ENCODE measurements at places on chromosomes 5 and 9. TPM values are rescaled to one million over a fixed set of nuclear protein-coding genes. Genes with fewer than 3 reads are reported as not detected.

- no peak for DNase-seq
These were observed 428 bp downstream of the EFNA5 start for GRCh38 chr5:107670087-107670931.

DNA sequence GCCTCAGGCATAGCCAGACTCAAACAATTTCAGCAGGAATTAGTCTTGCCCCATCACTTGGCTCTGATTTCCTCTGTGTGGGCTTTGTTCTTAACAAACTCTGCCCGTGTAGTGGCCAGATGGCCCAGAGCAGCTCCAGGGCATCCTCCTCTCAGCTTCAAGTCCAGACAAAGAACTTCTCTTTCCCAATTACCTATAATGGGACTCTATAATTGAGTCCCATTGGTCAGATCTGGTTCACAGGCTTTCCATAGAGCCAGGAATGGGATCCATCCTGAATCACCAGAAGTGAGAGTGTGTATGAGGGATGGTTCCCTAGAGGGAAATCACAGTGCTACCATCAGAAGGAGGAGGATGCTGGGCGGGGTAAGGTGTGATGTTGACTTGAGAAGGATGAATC, 515.8 kb downstream of the KIF4B start:
- DNase-seq: no peak

GRCh38 chr9:138099803-138100598, 222.4 kb downstream of the CACNA1B start:
- DNase-seq: no peak

DNA sequence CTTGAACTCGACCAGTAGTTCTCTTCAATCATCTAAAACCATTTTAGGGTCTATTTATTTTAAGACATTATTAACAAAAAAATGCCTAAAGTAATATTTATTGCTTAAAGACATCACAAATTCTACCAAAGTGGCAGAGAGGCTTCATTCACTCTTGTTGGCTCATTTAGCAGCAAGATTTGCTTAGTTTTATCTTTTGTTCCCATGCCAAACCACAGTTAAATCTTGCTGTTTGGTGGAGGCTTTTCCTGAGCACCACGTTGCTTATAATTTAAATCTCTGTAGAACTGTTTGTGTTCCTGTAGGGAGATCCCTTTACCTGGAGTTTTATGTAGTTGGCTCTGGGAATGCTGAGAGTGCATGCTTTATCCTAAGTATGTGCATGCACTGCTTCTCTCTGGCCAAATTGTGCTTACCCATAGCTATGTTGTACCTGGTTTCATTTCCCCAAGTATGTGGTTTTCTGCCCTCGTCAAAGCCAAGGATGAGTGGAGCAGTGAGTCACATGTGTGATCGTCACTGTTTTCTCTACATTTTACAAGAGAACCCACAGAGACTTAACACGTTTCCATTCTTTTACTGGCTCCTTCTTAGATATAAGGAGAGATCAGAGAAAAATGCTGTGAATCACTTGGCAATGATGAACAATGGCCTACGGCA, 42.1 kb upstream of the MAST4 start:
- no peak for DNase-seq

- peak; percentile 70 for DNase-seq
These were observed 6.8 kb upstream of the NEURL1B start for GRCh38 chr5:172634106-172634899.

- DNase-seq: no peak
These were observed 20.8 kb downstream of the TJP2 start for GRCh38 chr9:69194702-69195418.

DNA sequence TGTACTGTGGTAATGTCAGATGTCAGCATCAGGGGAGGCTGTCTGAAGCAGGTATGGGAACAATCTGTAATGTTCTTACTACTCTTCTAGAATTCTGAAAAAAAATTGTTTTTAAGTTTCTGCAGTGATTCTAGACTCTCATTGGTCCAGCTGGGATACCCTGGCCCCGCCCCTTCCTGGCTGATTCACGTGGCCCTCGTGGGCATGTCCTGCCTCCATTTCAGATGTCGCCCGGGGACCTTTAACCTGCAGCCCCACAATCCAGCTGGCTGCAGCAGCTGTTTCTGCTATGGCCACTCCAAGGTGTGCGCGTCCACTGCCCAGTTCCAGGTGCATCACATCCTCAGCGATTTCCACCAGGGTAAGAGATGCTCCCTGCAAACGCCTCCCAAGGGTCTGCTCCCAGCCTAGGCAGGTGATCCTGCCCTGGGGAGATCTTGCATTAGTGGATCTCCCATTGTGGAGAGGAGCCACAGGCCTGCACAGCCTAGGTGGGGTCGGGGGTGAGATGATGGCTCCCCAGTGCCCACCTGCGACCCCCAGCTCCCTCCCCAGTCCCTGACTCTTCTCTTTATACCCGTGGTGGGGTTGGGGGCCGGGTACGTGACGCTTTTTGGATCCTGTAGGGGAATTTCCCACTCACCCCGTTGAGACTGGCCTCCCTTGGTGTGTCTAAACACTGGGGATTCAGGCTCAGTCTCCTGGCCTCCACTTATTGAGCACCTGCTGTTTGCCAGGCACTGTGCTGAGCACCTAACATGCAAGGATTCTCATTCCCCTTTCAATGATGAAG, 36.5 kb downstream of the LAMC3 start:
- no peak for DNase-seq

- DNase-seq: no peak
These were observed 599.3 kb upstream of the TLE4 start for GRCh38 chr9:78972303-78972999.

GRCh38 chr9:1292384-1292783, 242.2 kb downstream of the DMRT2 start:
- DNase-seq: no peak

DNA sequence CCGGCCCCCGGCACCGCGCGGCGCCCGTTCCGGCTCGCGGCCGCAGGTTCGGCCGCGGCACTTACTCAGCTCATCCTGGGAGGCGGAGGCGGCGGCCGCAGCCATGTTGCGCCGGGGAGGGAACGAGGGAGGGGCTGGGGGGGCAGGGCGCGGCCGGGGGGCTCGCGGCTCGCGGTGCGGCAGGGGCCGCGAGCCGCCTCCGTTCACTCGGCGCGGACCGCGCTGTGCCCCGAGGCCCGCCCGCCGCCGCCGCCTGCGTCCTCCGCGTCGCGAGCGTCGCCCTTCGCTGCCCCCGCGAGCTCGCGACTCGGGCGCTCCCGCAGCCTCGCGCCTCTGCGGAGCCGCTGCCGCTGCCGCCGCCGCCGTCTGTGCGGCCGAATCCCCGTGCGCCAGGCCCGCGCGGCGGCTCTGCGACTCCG, 735 bp downstream of the ECPAS start:
- no peak for DNase-seq

DNA sequence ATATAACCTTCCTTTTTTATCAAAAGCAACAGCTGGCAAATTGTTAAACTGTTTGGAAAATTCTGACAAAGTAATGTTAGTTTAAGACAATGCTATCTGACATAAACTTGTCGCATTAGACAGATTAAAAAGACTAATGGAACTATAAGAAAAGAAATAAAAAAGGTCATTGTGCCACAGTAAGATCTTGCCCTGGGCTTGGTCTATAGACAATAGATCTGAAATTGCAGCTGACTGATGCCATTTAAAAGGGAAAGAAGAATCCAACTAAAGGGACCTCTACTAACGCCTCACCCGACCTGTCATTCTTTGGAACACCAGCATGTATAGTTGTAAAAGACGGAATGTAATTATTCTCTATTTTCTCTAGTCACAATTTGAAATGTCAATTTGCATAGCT, 644.4 kb upstream of the GRAMD2B start:
- no peak for DNase-seq

GRCh38 chr5:179797741-179798140, 4.0 kb downstream of the LTC4S start:
- DNase-seq: no peak

GRCh38 chr9:129258124-129258822, 80.2 kb upstream of the IER5L start:
- DNase-seq: peak; percentile 94

GRCh38 chr9:18976221-18976708, 56.7 kb downstream of the SAXO1 start:
- no peak for DNase-seq

DNA sequence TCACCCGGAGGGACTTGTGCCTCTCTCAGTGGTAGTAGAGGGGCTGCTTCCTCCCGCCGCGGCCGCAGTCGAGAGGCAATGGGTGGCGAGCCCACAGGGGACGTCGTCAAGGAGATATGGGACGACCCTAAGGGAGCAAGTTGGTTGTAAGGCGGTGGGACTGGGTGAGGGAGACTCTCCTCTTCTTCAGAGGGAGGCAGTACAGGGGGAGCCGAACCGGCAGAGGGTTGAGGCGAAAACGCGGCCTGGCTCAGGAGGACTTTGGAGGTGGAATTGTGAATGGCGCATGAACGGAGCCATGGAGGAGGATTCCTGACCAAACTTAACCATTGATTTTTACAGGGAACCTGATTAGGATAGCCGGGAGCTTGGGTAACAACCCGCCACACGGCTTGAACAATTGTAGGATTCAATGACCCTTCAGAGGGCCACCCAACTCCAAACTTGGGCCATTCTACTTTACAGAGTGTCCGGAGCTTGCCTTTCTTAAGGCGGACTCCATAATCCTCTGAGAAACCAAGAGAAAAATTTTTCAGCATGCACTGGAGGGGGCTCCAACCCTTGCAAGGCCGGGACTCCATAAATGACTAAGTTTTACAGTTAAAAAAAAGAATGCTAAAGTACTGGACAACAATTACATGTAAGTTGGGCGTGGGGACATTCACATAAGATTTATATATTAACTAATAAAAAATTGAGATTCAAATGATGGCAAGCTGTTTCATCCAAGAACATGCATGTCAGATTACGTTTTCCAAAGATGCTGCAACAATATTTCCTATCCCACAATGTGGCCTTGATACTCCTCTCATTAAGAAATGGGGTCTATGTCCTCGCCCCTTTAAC, 19.4 kb upstream of the RHOBTB3 start:
- no peak for DNase-seq

- no peak for DNase-seq
These were observed 35.2 kb upstream of the CAST start for GRCh38 chr5:96626956-96627355.

DNA sequence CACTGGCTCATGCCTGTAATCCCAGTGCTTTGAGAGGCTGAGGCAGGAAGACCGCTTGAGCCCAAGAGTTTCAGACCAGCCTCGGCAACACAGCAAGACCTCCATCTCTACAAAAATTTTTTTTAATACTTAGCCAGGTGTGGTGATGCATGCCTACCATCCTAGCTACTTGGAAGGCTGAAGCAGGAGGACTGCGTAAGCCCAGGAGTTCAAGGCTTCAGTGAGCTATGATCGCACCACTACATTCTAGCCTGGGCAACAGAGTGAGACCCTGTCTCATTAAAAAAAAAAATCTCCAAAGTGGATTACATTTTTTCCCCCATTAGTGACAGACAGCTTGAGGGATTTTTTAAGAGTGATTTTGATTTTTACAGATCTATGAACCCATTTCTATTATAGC, 230.8 kb downstream of the BNC2 start:
- DNase-seq: no peak

DNA sequence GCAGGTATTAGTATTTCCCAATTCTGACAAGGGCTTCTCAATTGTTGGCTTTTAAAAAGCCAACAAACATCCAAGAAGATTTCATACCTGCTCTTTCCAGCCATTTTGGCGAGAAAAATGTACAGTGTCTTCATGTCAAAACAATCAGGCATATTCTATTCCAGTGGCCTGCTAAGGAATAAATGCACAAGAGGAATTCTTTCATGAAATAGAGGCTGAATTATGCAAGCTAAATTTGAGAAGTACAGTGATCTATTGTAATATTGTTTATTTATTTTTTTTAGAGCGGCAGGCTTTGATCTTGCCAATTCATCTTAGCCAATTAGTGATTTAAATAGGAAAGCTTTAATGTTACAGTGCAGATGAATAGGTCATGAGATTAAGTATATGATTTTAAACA, 49.3 kb downstream of the NLN start:
- no peak for DNase-seq

- DNase-seq: no peak
These were observed 9.6 kb downstream of the DNLZ start for GRCh38 chr9:136353757-136354488.

- DNase-seq: no peak
These were observed 56.1 kb downstream of the CFAP90 start for GRCh38 chr5:7794823-7795222.

DNA sequence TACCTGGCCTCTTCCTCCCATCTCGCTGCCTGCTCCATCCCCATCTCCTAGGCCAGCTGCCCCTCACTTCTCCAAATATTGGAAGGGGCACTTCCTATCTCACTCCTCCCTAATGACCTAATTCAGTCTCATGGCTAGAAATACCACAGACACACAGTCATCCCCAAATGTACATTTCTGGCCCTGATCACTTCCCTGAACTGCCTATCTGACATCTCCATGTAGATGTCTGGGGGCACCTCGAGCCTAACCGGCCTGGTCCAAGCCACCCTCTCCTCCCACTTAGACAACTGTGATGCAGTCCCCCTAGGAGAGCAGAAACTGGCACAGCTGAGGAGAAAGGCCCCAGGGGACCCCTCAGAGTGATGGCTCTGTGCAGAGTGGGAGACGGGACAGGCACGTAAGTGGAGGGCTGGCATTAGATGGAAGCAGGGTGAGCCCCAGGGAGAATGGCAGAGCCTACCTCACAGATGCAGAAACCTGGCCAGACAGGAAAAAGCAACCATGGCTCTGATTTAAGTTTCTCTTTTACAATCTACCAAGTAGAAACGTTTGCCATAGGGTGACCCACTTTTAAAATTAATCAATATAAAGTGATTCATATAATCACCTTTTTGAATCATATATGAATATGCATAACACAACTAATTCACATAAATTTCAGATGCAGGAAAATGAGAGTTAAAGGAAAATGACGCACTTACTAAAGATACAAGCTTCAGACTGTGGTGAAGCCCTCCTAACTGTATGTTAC, 22.1 kb downstream of the CAMSAP1 start:
- no peak for DNase-seq

DNA sequence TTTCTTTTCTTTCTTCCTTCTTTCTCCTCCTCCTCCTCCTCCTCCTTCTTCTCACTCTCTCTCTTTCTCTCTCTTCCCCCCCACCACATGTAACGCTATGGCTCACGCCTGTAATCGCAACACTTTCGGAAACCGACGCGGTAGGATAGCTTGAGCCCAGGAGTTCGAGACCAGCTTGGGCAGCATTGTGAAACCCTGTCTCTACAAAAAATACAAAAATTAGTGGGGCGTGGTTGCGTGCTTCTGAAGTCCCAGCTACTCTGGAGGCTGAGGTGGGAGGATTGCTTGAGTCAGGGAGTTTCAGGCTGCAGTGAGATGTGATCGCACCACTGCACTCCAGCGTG, 736 bp upstream of the GLDC start:
- DNase-seq: no peak

- DNase-seq: no peak
These were observed 1228.0 kb upstream of the C9orf72 start for GRCh38 chr9:28801144-28801799.

- DNase-seq: no peak
These were observed 89.0 kb downstream of the HRH2 start for GRCh38 chr5:175746851-175747250.

MTAP gene
- 13.0 TPM for total RNA-seq

MYOT gene
- total RNA-seq: 38.9 TPM

IL33 gene
- 18.6 TPM for total RNA-seq

FCHSD1 gene
- total RNA-seq: 4.1 TPM

PCDHB12 gene
- total RNA-seq: 1.1 TPM

XRCC4 gene
- total RNA-seq: 28.8 TPM

DNAJB5 gene
- 133 TPM for total RNA-seq

TMEM171 gene
- not detected for total RNA-seq

DIMT1 gene
- 18.0 TPM for total RNA-seq

SLC25A2 gene
- total RNA-seq: not detected

ARHGEF37 gene
- total RNA-seq: 15.8 TPM

GMCL2 gene
- not detected for total RNA-seq

BTNL3 gene
- not detected for total RNA-seq

PCDHA2 gene
- not detected for total RNA-seq
